ENCODE measurements at places on chromosomes 2 and 18.

GRCh38 chr2:43946685-43947084, 49.1 kb downstream of the LRPPRC start:
- no peak for DNase-seq

DNA sequence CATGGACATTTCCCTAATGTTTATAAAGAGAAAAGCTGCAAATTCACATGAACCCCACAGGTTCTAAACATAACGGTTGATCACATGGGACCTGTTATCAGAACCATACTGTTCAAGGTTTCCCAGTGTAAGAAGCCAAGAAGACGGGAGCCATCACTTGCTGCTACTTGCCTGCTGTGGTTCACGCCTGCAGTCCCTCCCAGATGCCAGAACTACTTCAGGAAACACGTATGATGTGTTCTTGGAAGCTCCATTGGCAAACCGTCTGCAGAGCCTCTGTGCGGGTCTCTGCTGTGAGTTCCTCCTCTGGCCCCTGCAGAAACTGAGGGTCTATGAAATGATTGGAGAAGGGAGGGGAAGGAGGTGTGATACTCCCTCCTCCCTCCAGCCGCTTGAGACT, 75.2 kb downstream of the CABLES1 start:
- no peak for DNase-seq

GRCh38 chr18:3321133-3321812, 59.3 kb downstream of the MYL12B start:
- no peak for DNase-seq

DNA sequence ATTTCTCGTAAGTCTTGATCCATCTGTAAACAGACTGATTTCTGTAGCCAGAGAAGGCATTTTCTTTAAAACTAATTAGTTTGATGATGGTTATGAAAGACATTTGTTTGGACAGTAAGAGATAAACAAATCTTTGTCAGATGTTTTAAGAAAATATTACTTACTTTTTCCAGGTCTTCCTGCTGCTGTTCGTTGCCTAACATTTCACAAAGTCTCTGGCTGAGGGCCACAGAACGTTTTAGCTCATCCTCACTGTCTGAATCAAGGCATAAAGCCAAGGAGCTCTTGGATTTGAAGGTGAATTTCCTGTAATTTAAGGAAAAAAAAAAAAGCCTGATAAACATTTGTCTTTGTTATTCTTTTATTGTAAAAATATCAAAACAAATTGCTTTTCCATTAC, 57.8 kb downstream of the VIL1 start:
- DNase-seq, result no peak

DNA sequence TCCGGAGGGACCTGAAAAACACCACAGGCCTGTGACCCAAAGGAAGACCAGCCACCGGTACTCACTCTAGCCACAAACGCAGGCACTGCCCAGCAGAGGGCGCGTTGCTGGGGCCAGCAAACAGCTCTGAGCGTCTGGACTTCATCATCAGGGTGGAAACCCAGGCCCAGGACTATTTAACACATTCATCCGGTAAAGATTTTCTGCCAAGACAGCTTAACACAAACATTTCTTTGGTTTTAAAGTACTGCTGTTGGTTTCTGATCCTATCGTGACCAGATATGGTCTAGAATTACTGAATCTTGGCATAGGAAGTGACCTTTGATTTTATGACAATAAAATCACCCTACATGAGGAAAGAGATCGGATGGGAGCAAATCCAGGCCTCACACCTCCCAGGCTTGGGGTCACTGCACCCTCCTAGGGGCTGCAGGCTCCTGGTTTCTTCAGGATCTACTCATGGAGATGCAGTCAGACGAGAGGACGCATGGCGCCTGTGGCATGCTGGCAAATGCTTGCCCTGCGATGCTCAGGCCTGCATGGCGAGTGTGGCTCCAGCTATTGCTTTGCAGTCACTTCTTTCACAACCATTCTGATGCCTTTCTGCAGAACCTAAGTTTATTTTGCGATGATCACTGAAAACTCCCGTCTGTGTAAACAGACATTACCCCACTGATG, 130.4 kb downstream of the COL4A4 start:
- no peak for DNase-seq

DNA sequence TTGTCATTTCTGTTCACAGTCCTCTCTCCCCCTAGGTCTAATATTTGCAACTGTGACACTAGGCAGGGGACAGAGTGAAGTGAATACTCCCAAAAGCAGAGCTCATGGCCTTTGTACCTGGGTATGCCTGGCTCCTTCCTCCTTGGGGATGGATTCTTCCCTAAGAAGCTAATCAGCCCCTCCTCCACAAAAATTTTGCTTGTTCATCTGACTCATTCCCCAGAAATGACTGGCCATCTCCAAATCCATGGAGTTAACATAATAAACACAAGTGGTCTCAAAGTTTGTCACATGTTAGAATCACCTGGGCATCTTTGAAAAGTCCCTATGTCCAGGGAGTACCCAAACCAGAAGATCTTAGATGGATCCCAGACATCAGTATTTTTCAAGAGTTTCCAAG, 65.3 kb downstream of the SUCLG1 start:
- no peak for DNase-seq

DNA sequence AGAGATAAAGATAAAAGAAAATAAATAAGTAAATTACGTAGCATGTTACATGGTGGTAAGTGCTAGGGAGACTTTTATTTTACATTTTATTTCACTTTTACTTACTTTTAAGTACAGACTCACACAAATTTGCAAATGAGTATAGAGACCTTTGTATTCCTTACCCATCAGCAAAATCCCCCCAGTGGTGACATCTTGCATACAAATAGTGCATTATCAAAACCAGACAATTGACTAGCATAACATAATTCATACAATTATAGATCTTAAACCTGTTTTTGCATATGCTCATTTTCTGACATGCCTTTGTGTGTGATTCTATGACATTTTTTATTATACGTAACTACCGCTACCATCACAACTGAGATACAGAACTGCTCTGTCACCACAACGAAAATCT, 1099.4 kb downstream of the DPP10 start:
- DNase-seq, result no peak

DNA sequence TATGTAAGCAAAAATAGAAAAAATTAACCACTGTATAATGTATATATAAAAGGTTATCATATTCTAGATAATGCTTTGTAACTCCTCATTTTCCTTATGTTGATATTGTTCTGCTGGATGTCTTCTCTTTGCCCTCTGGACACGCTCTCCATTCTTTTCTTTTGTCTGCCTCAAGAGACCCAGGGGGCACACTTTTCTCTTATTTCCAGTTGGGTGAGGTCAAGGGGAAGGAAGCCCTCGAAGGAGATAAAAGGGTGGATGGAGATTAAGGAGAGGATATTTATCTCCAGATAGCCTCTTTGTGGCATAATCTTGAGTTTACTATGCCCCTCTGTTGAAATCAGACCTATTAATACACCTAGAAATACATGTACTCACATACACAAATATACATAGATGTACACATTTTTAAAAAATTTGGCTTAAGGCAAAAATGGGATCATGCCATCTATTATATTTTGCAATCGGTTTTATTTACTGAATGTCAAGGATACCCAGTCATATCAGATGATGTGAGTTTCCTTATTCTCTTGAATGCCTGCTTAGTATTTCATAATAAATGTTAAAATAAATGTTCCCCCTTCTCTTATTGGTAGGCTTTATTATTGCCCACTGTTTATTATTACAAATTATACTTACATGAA, 65.3 kb downstream of the LCLAT1 start:
- no peak for DNase-seq

Data from CD4-positive, alpha-beta T cell treated with Interleukin-15 for 1 hour (primary cell).